ENCODE measurements at places on chromosomes 2 and 18. TPM values are rescaled to one million over a fixed set of nuclear protein-coding genes. Genes with fewer than 3 reads are reported as not detected.

Gene RUFY4
- not detected for total RNA-seq

GRCh38 chr18:61869636-61870035, 23.2 kb downstream of the RNF152 start:
- no peak for DNase-seq

DNA sequence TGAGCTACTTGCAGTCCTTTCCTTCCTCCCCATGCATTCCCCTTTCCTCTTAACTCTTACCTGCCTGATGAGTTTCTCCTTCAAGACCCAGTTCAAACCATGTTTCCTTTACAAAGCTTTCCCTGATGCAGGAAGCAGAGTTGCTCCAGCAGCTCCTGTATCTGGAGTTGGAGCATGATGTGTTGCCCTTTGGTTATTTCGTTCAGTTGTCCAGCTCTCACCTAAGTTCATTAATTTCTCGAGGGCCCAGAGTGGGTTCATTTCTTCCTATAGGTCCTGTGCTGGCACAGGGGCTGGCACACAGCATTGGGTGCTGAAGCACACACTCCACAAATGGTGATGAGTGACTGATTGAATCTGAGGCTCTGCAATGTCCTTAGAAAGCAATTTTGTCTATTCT, 23.0 kb upstream of the TMEM214 start:
- DNase-seq = no peak

GRCh38 chr2:120787111-120787821, 51.6 kb downstream of the GLI2 start:
- no peak for DNase-seq

DNA sequence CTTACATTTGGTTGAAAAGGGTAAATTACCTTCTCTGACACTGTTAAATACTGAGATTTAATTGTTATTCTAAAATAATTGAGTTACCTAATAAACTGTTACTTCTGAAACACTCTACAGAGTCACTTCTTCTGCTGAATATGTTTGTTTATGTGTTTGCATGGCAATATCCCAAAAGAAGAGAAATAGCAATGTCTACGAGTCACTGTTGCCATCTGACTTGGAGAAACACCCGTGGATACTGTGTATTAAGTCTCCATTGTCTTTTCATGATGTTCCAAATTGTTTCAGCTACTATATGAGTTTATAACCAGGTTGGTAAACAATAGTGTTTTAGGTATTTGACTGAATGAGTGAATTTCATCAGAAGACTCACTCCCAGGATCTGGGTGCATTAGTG, 754.2 kb upstream of the ID2 start:
- no peak for DNase-seq

DNA sequence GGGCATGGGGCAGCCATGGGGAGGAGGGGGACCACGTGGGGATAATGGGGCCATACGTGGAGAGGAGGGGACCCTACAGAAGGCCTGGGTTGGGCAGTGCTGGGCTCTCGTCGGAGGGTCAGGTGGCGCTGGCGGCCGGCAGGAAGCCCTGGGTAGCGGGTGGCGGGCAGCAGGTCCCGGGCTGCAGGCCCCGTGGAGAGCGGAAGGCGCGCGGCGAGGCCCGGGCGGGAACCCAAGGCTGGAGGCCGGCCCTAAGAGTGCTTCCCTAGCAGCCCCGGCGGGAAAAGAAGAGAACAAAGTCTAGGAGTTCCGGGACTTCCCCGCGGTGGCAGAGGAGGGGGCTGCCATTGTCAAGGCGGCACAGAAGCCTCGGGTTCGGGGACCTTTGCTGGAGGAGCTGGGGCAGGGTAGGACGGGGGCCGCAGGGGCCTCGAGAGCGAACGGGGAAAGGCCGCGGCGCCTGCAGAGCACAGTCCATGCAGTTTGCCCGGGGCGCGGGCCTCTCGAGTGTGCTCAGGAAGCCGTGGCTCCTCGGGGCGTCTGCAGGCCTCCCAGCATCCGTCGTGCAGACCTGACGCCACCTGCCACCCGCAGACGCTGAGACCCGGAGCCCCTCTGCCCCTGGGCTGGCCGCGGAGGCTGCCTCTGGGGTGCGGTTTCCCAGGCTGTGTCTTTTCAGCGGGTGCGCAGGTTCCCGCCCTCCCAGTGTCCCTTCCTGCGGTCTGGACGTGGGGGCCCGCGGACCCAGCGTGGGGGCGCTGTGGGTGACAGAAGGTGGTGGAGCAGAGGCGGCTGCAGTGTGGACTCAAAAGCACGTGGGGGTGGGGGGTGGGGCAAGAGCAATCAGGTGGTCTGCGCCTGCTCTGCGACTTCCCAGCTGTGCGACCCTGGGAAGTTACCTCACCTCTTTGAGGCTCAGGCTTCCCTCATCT, 19.4 kb upstream of the NCL start:
- DNase-seq = peak; percentile 58

Gene PROKR1
- total RNA-seq = not detected

DNA sequence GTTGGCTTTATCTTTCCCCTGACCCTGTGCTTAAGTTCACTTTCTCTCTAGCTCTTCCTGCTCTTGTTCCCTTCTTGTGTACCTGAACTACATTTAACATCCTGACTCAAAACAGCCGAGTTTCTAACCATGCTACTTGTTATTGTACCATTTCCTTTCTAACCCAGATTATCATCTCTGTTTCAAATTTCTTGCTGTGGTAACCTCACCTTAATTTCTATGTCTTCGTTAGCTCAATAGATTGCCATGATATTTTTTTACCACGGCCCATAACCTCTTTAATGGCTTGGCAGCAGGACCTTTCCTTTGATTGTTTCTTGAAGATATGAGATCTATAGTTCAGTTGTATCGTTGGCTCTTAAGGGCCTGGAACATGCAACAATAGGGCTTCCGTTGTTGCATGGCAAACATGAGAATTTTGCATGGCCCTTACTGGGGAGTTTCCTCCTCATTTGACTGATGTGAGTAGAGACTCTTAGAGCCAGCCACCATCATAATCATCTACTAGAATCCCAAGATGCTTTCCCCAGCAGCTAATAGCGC, 11.1 kb downstream of the CFAP36 start:
- no peak for DNase-seq

Measured in left cardiac atrium (tissue), 4 donors.